ENCODE measurements at places on chromosomes 12 and 14.

- no peak for DNase-seq
Observed at GRCh38 chr12:76555797-76556196, 3.8 kb downstream of the OSBPL8 start.

GRCh38 chr12:50271724-50272247 lies 11.5 kb downstream of the LIMA1 start:
- no peak for DNase-seq

- DNase-seq, result peak; percentile 77
Observed at GRCh38 chr14:68843471-68844209, 50.8 kb upstream of the ZFP36L1 start.

DNA sequence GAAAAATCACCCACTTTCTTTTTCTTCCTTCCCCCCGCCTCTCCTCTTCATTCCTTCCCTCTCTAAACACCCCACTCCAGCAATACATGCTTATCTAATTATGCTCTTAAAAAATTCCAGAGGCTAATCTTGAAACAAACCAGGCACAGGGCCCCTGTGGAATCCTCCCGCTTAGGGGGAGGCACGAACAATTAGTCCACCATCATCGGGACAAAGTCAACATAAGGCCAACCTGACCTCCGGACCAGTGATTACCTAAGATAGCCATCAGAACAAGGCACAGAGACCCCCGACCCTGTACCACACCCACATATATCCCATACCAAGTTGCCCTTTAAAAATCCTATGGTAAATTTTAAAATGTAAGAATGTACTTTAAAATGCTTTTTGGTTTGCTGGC lies 47.1 kb downstream of the KIF21A start:
- no peak for DNase-seq

- DNase-seq, result no peak
Observed at GRCh38 chr12:19150273-19150900, 20.9 kb downstream of the PLEKHA5 start.

- no peak for DNase-seq
Observed at GRCh38 chr12:23141335-23141734, 516.4 kb downstream of the ETNK1 start.

DNA sequence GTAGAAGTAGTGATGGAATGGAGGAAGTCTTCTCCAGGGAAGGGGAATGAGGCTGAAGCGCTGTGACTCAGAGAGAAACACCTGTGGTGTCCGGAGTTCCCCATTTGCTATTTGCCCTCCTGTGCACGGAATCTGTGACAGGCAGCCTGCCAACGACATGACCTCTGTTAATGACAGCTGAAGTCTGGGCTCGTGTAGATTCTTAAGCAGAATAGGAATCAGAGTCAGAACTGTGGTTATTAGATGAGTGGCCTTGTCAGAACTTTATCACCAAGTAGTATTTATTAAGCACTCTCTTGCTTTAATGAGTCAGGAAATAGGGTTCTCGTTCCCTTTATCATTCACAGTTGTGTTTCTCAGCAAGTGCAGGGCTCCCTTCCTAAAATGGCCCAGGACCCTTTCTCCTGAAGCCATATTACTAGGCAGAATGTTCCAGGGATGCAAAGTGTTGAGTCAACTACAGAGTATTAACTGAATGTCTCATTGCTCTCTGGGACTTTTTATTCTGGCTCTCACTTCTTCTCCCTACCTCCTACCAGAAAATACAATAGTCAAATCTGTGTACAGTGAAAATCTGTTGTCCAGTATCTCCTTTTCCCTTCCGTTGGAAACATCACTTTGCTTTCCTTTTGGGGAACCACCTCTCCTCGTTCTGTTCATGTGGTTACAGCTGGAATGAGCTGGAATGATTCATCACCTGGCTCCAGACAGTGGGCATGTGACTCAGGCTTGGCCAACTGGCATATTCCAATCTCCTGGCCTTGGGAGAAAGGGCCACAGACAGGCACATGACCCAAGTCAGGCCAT lies 77.8 kb upstream of the MAX start:
- no peak for DNase-seq

GRCh38 chr14:101020834-101021370 lies 117.4 kb upstream of the RTL1 start:
- no peak for DNase-seq

DNA sequence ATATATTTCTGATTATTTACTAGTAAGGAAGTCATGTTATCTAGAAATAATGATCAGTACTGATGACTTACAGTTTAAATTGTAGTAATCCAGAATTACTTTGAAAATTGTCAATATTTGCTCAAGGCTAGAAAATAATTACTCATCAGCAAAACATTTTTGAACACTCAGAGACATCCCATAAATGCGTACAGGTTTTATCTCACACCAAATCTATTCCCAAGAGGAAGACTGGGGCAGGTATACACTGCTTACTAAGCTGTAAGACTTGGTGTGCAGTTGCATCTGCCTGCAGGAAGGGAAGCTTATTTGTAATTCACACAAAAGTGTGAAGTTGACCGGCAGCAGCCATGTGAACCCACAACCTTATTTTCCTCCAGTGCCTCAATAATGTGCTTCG lies 146.4 kb downstream of the CCER1 start:
- no peak for DNase-seq

DNA sequence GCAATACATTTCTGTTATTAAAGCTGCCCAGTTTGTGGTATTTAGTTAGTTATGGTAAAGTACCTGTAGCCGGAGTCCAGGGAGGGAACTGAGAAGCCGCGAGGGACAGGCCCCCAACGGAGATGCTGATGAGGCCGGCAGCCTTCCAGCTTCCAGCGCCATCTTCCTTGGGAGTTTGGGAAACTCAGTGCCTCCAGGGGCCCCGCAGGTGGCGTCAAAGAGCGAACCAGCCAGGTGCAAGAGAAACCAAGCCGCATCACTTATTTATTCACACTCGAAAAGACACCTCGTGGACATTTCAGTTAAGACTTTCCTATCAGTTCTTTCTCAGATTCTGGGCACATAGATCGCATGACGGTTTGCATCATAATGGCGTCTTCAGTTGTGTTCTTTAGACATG lies 216.6 kb downstream of the GLT1D1 start:
- peak; percentile 72 for DNase-seq

DNA sequence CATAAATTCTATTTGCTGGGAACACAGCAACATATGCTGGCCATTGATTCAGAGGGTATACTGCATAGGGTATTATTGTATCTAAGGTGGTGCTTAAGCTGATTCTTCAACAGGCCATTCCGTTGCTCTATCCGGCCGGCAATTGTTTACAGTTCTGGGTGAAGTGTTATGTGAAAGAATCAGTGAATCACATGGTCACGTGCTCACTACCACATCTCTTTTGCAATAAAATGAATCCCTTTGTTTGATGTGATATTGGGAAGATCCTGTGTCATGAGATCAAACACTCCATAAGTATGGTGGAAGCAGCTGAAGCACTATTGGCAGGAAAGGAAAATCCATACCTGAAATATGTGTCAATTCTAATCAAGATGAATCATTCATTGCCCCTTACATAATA lies 7.6 kb upstream of the USP15 start:
- no peak for DNase-seq

DNA sequence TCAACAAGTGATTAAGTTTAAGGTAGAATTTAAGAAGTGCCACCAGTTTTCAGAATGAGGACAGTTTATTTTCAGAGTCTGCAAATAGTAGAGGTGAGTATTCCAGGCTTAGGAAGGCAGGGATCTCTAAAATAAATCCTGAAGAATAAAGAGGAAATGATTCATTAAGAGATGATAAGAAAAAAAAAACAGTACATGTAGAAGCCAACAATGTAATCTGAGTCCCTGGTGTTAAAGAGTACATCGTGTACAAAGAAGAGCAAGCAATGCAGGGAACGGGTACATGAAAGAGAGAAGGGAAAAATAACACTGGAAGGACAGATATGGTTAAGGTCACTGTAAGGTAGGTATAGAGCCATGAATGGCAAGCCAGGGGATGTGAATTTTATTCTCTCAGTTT lies 95.2 kb upstream of the FOXG1 start:
- no peak for DNase-seq

- no peak for DNase-seq
Observed at GRCh38 chr14:61218767-61219166, 62.4 kb downstream of the TMEM30B start.

DNA sequence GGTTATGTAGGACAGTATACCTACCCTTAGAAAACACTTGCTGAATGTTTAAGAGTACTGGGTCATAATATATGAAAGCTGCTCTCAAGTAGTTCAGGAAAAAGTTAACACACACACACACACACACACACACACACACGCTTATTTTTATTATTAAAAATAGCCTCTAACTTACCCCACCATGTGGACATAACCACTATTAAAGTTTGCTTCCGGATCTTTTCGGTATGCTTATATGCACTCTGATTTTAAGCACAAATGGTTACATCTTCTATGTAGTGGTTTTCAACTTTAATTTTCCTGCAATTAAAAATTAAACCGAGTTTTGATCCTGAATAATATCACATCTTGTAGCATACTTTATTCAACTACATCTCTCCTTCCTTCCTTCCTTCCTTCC lies 84.9 kb upstream of the TRAF3 start:
- no peak for DNase-seq

DNA sequence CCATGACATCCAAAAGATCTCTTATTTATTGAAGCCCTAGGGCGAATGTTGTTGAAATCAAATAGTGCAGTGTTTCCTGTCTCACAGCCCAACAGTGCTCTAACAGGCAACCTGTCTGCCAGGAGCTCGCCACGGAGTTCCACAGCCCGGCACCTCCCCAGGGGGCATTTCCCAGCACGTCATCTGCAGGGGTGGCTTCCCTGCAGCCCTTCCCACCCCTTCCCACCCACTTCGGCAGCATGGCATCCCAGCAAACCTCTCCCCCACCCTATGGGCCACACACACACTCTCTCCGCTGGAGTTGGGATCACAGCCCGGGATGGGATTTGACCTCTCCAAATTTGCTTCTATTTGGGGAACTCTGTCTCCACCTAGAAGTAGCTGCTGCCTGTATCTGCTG lies 62.7 kb upstream of the C14orf180 start:
- DNase-seq, result no peak

Measured in mesendoderm (in vitro differentiated cells).